ENCODE measurements at places on chromosomes 2 and 18.

- DNase-seq: no peak
Observed at GRCh38 chr2:205438241-205438640, 244.1 kb upstream of the NRP2 start.

DNA sequence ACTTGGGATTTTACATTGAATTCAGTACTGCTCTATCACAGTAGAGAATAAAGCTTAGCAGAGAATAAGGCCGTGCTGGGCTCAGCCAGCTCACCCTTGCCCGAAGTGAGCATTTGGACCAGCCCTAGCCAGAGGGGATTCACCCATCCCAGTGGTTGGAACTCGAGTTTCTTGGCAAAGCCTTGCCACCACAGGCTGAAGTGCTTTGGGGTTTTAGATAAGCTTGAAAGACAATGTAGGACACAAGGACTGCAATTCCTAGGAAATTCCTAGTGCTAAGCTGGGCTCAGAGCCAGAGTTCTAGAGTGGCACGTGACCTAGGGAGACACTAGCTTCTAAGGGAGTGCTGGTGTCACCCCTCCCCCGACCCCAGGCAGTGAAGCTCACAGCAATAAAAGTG, 28.0 kb downstream of the SERPINB11 start:
- DNase-seq: no peak

- peak; percentile 61 for DNase-seq
Observed at GRCh38 chr2:241659150-241659739, 21.8 kb downstream of the ATG4B start.

DNA sequence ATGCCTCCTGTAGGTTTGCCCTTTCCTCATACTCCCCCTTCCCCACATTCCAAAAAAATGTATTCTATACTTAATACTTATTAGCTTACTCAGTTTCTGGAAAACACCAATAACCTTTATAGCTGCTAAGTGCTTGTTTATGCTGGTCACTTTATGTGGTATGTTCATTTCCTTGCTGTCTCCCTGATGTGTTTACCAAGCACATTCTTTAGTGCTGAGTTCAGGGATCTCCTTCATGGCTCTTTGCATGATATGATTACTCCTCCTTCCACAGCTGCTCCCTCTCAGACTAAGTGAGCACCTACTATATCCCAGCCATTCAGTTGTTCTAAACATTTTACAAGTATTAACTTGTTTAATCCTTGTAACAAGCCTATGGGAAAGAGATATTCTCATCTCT, 698.3 kb upstream of the FANCL start:
- DNase-seq: no peak

- no peak for DNase-seq
Observed at GRCh38 chr2:40434731-40435271, 17.1 kb downstream of the SLC8A1 start.

DNA sequence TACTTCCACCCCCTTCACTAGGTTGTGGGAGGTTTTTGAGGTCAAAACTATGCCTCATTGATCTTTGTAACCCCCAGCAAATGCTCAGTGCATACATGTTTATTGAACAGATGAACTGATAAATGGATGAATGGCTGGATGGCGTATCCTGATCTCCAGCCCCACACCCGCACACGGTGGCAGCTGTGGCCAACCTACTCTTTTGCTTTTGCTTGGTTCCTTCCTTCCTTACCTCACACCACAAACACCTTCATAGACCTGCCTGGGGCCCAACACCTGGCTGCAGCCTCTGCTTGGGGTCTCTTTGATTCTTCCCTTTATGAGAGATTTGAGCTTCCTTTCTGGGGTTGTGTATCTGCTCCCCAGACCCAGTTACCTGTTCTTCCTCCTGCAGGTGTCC, 25.9 kb downstream of the SPP2 start:
- DNase-seq: no peak

GRCh38 chr18:57943723-57944122, 100.3 kb upstream of the NEDD4L start:
- DNase-seq: no peak

Measured in activated CD4-positive, alpha-beta T cell treated with anti-CD3 and anti-CD28 coated beads for 48 hours (primary cell).